ENCODE measurements at places on chromosomes 1 and 21.

- DNase-seq, result no peak
These were observed 21.7 kb upstream of the CPLANE2 start for GRCh38 chr1:16258591-16259135.

- DNase-seq, result no peak
These were observed 213.0 kb downstream of the COL24A1 start for GRCh38 chr1:85943526-85943925.

- peak; percentile 98 for DNase-seq
These were observed 239.6 kb upstream of the FGGY start for GRCh38 chr1:59057211-59057694.

- DNase-seq, result no peak
These were observed 34.1 kb downstream of the KIRREL1 start for GRCh38 chr1:158027508-158027907.

DNA sequence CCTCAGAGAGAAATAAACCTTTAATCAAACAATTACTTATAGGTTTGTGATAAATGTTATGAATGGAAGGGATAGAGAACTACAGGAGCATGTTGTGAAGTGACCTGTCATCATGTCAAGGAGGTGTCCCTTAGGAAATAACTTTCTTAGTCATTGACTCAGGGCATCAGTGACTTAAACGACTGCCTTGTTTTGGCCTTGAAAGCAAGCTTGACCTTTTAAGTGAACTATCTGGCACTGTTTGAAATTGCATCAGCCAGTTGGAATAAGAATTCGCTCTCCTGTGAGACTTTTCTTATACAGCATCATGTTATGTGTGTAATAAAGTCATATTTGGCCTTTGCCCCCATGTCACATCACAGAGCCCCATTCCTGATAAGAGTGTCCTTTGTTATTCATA, 30.9 kb downstream of the LRRC8B start:
- no peak for DNase-seq

GRCh38 chr1:2399890-2400575, 8.4 kb downstream of the RER1 start:
- DNase-seq, result no peak

- DNase-seq, result peak; percentile 7
These were observed 35.7 kb upstream of the SUCO start for GRCh38 chr1:172497230-172497629.

DNA sequence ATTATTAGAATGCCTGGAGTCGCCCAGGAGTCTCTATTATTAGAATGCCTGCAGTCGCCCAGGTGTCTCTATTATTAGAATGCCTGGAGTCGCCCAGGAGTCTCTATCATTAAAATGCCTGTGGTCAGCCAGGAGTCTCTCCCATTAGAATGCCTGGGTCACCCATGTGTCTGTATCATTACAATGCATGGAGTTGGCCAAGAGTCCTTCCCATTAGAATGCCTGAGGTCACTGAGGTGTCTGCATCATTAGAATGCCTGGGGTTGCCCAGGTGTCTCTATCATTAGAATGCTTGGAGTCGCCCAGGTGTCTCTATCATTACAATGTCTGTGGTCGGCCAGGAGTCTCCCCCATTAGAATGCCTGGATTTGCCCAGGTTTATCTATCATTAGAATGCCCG, 66.9 kb downstream of the RNF187 start:
- no peak for DNase-seq

DNA sequence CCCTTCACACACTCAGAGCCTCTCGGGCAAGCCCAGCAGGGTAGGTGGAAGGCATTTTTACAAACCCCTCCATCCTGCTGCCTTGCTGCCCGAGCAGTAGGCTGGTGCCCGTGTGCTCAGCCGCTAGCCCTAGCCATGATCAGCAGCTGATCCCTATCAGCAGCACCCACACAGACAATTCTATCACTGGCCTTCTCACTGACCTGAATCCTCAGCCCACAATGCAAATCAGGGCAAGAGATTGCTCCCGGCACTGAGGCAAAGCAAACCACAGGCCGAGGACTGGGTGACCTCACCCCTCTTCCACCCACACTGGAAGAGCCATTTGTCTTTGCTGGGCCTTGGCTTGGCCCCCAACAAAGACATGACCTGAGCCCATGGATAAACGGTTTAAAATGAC, 895 bp upstream of the PDZK1 start:
- DNase-seq, result no peak

- DNase-seq, result no peak
These were observed 27.2 kb downstream of the CHD5 start for GRCh38 chr1:6152882-6153281.
